ENCODE measurements at places on chromosomes 4 and X.

DNA sequence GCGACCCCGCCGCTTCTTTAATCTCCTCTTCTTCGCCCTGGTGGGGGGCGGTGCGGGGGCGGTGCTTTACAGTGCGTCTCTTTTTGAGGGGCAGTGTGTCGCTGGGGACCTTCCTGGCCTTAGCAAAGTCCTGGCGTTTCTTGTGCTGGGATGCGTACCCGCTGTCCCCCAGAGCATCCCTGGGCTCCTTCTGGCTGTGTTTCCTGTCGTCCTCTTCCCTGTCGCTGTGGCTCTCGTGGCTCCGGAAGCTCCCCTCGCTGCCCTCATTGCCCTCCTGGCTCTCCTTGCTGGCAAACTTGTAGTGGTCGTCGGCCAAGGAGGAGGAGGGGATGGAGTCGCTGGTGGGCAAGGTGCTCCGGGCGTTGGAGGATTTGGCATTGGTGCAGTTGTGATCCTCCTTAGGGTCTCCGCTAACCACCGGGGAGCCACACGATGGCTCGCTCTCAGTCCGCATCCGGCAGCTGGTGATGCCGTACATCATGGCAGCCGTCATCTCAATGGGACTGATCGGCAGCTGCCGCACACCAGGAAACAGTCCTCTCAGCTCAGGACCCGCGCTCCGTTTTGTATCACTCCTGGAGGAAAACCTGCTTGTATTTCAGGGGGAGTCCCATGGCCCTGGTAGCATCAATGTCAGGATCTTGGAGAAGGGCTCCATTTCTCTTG is 30.4 kb upstream of the TMSB15A start:
- DNase-seq, result no peak

DNA sequence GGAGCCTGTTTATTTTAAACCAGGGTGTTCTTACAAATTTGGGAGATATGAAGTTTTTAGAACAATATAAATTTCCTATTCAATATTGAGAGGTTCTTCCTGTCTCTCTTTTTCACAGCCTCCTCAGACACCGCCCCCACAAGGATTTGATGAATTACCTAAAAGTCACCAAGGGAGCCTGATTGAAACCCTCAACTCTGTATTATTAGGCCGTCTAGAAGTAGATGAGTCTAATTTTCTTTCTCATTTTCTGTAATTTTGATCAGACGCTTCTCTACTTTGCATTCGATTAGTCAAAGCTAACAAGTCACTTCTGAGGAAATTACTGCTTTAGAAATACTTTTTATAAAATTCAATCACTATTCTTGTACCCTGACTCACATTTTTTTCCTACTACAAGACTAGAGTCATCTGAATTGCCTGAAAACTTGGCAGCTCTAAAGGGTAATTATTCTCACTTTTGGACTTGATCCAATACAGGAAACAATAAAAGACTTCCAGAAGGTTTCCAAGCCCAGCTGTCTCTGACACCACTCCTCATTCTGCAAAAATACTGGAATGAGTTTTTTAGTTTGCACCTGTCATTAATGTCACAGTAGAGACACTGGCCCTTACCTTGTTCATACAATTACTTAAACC is 111.2 kb downstream of the ELOVL6 start:
- DNase-seq, result no peak

DNA sequence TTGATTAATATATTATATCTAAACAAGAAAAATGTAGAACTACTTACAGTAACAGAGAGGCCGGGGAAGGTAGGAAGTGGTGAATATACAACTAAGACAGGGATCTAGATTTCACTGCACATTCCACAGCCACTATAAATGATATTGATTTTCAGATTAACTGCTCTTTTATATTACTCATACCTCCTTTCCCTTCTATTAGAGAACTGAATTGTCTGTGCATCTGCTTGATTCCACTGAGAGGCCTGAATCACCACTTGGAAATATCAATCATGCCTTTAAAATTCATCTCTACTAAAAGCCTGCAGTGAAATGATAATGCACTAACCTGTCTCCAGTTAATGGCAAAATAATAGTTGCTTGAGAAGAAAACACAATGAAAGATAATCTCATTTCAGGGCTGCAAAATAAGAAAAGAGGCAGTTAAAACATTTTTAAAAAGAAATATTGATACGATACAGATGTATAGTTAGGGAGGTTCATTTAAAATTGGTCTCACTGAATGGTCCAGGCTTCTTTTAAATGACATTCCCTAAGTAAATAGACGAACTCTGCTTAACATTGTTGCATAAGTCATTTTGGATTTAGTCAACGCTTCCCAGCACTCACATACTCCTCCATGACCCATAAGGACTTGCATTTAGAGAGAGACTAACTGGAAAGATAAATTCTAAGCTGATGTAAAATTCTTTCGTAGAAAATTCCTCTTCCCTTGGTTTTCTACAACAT is 3.8 kb downstream of the ANTXR2 start:
- no peak for DNase-seq

DNA sequence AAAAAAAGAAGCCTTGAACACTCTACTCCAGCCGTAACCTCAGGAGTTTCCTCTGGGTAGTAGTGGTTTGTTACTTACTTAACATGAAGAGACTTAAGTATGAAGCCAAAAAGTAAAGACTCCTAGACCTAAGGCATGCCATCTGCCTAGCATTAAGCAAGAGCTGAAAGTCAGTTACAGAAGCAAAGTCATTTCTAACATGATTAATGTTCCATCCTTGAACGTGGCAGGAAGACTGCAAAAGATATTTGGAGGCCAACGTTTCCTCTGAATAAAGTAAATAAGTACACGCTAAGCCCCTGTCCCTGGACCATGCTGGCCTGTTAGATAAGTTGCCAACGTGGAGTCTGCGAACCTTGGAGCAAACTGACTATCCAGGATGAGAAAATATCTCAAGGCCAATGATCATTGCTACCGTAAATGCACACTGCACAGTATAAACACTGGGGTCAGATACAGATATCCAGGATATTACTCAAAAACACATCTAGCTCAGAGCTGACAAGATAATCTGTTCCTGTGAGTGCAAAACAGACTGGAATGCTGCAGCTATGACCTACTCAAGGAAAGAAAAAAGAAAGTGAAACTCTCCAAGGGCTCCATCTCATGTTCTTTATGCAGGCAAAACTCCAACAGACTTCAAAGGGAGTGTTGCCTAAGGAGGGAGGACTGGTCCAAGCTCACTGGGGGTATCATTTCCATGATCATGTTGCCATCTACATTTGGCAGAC is 255.8 kb downstream of the COL25A1 start:
- DNase-seq, result no peak

- no peak for DNase-seq
Measured at GRCh38 chr4:112279025-112279881, 6.5 kb downstream of the TIFA start.

- no peak for DNase-seq
Measured at GRCh38 chr4:153564630-153565525, 98.7 kb downstream of the TMEM131L start.

- DNase-seq, result no peak
Measured at GRCh38 chrX:1727531-1728027, 112.7 kb downstream of the ASMT start.

DNA sequence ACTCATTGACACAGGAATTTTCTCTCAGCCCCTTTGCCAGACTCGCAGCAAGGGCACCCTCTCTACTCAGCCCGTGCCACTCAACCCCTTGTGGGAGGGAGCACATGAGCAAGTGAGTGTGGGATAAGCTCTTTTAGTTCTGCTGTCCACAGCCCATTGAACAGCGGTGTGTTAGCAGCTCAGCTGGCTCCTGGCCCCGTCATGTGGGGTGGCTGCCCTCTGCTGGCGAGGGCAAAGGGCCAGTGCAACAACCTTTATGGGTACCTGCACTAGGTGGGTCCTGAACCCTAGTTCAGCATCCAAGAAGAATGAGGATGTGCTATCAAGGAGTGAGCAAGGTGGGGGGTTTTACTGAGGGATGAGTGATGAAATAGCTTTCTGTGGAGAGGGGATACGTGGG is 85.0 kb upstream of the ZNF81 start:
- no peak for DNase-seq

GRCh38 chr4:165906272-165906671 is 33.2 kb downstream of the TLL1 start:
- no peak for DNase-seq

DNA sequence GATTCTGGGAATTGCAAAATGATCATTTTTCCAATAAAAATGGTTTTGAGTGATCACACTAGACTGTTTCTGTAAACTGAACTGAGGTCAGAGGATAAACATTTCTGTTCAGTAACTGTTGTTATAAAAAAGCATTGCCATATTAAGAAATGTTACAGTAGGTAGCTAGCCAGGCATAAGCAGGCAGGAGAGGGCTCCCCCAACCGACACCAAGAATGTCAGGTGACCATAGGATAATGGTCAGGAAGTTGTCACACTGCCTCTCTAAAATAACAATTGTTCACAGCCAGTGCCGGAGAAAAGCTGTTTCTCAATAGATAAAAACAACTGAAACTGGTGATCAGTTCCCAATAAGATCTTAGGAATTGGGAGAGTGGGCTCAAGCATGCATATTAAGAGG is 306.2 kb upstream of the SLIT2 start:
- DNase-seq, result no peak

DNA sequence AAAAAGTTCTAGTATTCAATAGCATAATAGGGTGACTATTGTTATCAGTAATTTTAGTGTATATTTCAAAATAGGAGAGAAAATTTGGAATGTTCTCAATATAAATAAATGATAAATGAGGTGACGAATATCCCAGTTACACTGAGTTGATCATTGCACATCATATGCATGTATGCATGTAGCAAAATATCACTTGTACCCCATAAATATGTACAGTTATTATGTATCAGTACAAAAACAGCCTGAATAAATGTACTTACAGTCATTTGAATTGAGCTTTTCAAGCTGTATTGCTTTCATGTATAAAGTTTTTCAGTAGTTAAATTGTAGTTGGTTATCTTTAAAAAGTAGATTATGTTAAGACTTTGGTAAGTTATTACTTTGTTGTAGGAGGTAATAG is 12.6 kb downstream of the CISD2 start:
- no peak for DNase-seq

GRCh38 chrX:68942104-68942503 is 113.3 kb downstream of the EFNB1 start:
- DNase-seq, result no peak

DNA sequence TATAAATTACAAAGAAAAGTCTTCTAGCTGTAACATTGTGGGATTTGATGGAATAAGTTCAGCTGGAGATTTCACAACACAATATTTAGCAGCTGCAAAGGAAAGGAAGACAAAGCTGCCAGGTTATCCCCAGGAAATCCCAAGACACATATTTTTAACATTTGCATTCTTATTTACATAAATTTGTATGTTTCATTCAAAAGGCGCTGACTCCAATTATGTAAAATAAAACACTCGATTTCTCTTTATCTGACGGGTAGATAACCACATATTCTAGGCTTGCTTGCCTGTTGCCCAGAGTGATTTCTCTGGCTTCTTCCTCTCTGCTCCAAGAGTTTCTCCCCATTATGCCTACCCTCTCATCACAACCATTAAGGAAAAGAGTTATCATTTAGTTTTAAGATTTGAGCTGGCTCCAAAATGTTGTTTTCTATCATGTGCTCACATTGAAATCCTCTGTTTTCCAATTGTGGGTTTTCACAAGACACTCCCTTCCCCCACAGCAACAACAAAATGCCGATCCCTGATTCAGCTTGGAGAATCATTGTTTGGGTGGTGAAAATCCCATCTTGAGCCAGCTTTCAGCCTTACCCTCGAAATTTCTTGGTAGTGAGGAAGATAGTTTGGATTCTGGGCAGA is 128.2 kb upstream of the RASGEF1B start:
- DNase-seq, result no peak

DNA sequence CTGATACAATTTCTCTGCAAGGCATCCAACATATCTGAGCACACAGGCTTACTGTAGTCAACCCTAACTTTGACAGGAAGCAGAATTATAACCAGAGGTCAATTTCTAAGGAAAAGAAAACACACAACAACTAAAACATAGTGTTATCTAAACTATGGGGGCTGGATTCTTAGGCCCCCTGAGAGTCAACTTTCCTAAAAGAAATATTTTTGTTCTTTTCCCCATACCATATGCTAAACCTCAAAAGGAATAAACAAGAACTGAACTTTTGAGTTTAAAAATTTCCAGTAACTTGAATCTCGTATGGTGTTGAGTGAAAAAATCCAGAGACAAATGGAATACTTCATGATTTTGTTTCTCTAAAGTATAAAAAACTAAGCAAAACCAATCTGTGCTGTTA is 42.9 kb downstream of the ATXN3L start:
- no peak for DNase-seq

DNA sequence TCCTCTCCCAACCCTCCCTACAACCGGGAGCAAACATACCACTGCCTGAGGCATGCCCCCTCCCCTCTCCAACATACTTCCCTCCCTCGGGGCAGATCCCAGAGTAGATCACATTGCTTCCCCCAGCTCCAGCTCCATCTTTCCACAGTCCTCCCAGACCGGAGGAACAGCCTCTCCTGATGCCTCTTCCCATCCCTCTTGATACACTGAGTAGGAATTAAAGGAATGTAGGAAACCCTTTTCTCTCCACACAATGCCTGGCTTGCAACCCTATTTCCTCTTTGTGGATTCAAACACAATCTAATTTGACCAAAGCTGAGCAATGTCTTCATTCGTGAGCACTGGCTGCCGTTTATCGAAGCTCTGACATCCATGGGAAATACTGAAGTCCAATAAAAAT is 339.8 kb downstream of the BCOR start:
- no peak for DNase-seq

DNA sequence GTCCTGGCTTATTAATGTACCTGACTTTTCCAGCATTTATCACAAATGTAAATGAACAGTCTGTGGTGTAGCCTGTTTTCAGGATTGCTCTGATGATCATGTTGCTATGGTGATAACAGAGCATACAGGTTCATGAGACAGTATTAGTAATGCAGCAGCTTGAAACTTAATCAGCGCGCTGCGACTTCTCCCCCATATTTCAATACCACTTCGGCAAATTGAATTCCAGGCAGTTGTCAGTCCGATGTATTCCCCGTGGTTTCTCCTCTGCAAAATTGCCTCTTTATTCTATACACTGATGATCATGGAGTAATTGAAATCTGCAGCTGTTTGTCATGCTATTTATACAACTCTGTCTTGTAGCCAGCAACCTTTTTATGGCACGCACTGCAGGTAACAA is 239.3 kb downstream of the C4orf33 start:
- DNase-seq, result no peak

DNA sequence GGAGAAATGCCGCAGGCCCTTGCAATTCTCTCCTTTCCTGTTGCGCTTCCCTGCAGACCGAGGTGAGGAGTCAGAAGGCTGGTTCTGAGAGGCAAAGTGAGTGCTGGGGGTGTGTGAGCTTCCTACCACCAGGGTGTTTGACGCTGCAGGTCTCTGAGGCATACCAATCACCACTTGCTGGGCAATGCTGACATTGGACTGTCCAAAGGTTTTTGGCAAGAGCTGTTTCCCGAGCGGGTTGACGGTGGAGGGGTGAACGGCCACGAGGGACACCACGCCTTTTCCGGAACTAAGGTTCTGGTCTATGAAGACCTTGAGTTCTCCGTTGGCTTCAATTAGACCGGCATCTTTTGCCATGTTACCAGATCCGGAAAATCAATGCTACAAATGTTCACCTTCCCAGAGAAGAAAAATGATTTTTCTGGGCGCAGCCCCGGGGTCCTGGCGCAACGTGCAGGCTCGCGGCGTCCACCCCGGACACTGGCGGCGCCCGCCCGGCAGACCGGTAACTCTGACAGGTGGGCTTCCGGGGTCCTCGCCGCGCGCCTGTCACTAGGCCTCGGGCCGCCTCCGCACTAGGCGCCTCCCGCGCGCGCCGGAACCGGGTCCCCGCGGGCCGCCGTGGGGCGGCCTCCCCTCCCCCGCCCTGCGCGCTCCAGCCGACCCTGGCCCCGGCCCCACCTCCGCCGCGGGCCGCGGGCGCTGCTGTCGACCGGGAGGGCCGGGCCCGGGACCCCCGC is 44.9 kb upstream of the FAM47C start:
- no peak for DNase-seq

Data from caudate nucleus (tissue), 63 donors.